ENCODE measurements at places on chromosomes 12 and 14. TPM values are rescaled to one million over a fixed set of nuclear protein-coding genes. Genes with fewer than 3 reads are reported as not detected.

Gene SERPINA6
- not detected for total RNA-seq

Gene SERPINA12
- not detected for total RNA-seq

Gene HDAC7
- 289 TPM for total RNA-seq

Gene HOXC12
- not detected for total RNA-seq

Gene NOVA1
- not detected for total RNA-seq

Gene C14orf132
- 4.9 TPM for total RNA-seq

Gene KRT8
- 0.24 TPM for total RNA-seq

Gene OR6J1
- not detected for total RNA-seq

All from activated naive CD4-positive, alpha-beta T cell treated with anti-CD3 and anti-CD28 coated beads for 36 hours (primary cell).